ENCODE measurements at places on chromosomes 1 and 21.

- DNase-seq: no peak
These were observed 8.7 kb upstream of the TNFRSF14 start for GRCh38 chr1:2547210-2548067.

DNA sequence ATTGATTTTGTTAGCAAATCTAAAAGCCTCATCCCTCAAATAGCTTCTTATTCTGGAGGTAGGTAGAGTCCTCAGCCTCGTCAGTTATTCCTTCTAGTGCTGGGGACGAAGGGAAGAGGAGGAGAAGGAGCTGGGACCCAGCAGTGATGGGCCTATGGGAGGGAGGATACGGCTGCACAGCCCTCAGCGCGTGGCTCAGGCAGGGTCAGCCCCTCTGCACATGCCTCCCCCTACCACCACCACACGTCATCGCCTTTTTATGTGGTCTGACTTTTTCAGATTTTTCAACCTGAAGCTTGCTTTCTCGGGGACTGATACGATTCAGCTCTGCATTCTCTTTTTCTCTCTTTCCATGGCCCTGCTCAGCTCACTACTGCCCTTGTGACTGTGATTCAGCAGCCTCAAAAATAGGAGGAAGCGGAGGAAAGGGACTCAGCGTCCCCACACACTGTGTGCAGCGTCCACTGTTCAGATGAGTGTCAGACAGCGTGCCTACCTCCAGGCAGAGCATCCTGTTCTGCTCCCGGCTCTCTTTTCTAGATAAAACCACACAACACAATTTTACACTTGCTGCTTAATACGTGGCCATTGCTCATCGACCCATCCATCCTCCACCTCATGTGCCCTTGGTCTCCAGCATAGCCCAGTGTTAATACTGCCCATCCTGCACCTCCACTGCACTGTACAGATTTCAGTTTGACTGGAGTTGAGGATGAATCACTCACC, 827 bp downstream of the OR2B11 start:
- no peak for DNase-seq

- DNase-seq: no peak
These were observed 33.7 kb upstream of the AK4 start for GRCh38 chr1:65114322-65114721.

DNA sequence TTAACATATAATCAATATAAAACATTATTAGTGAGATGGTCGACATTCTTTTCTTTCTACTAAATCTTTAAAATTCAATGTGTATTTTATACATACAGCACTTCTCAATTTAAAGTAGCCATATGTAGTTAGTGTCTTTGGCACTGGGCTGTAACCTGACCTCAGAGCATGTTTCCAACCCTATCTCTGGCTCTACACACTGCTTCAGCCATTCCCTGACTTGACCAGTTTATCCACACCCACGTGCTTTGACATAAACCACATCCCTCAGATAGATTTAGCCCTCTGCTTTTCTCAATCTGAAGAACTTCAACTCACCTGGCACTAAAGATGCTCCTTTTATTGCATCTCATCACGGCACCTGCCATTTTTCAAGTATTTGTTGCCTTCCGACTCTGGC, 58.3 kb downstream of the RGS2 start:
- DNase-seq: no peak
